Activated CD4-positive, alpha-beta T cell treated with anti-CD3 and anti-CD28 coated beads for 4 hours (primary cell): ENCODE measurements at places on chromosomes 7 and 10.

GRCh38 chr10:11298116-11298515 is 280.4 kb downstream of the CELF2 start:
- no peak for DNase-seq

GRCh38 chr10:100710151-100710871 is 35.1 kb upstream of the PAX2 start:
- no peak for DNase-seq

DNA sequence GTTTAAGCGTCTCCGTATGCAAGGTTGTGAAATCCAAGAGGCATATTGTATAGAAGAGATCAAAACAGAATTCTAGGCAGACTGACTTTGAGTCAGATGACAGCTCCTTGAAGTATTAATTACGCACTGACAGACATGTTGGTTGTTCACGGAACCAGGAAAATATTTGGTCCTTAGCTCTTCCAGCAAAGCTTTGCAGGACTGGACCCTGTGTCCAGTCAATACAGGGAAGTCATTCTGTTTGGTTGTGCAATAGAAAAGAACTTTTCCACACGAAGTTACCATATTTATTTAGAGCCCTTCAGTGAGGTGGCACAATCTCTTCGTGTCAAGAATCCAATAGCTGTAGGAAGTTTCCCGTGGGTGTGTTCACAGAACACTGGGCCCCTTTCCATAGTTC is 205.3 kb downstream of the ARHGAP21 start:
- DNase-seq, result no peak

DNA sequence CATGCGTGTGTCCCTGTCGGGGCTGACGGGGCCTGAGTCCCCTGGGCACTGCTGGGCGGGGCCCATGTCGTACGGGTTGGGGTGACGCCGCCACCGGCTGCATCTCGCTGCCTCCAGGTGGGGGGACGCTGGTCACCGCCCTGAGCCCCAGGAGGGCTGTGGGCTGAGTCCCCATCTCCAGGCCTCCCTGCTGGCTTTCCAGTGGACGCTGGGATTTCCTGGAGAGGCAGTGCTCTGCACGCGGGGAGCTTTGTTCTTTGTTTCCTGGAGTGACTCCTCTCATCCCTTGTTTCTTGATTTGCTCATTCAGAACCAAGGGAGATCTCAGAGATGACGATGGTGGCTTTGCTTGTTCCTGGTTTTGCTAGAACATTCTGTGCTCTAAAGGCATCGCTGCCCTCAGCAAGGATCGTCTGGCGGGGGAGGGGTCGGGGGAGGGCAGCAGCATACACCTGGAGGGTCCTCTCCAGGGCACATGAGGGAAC is 21.0 kb downstream of the PWWP2B start:
- no peak for DNase-seq

DNA sequence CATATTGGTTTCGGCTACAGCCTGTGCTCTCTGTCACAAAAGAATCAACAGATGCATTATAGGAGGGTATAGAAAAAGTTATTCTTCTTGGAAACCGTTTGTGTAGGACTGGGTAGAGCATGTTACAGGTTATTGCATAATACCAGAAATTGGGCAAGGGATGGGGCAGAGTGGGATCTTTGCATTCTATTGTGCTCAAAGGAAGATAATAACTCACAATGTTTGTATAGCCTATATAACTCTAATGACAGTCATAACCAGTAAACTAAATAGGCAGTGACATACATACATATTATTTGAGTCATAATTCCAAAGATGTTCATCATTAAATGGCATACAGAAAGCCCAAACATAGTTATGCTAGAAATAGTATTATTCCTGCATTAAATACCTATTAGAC is 179.7 kb downstream of the XPNPEP1 start:
- DNase-seq, result no peak

- DNase-seq, result no peak
These were observed 127.6 kb downstream of the JCAD start for GRCh38 chr10:29931833-29932232.

DNA sequence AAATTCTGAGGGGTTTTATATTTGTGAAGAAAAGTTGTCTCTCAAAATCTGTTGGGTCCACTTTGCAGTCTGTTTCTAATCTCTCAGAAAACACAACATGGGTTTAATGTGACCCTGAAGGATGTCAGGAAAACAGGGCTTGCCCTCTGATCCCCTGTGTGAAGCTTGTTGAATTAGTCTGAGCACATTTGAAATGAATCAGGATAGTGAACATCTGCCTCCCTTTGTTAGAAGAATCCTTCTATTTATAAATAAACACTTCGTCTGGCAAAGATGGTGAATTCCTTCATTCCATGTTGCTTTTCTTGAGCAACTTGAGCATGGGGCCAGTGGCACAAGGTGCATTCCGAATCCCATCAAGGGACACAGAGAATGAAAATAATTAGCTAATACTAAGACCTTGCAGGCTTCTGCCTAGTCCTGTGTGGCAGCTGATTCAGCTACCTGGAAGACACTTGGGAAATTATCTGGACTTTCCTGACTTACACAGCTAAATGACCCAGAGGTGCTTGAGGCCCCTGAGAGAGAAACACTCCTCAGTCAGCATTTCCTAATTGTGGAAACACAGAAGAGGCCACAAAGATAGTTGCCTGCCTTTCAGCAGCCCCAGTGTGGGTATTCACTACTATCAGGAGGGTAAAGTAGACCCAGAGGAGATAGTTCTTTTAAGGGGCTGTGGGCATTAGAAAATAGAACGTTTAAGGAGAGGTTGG is 305.5 kb downstream of the C7orf25 start:
- DNase-seq, result no peak

- no peak for DNase-seq
These were observed 161.4 kb upstream of the EEPD1 start for GRCh38 chr7:35991511-35992232.
